Suprapubic skin (tissue), 4 donors: ENCODE measurements at places on chromosomes 3 and 15. TPM values are rescaled to one million over a fixed set of nuclear protein-coding genes. Genes with fewer than 3 reads are reported as not detected.

The CORO2B gene
- 2.7 TPM for total RNA-seq

- no peak for DNase-seq
- H3K4me3 ChIP-seq = no peak overlapping the region
- no peaks in the 10 kb centered on the region for H3K27me3 ChIP-seq
- H3K27ac ChIP-seq = no peak overlapping the region
- H3K4me1 ChIP-seq = no peaks in the 10 kb centered on the region
Measured at GRCh38 chr3:131972550-131972949, 62.3 kb downstream of the CPNE4 start.

The SYNPR gene
- total RNA-seq = not detected

DNA sequence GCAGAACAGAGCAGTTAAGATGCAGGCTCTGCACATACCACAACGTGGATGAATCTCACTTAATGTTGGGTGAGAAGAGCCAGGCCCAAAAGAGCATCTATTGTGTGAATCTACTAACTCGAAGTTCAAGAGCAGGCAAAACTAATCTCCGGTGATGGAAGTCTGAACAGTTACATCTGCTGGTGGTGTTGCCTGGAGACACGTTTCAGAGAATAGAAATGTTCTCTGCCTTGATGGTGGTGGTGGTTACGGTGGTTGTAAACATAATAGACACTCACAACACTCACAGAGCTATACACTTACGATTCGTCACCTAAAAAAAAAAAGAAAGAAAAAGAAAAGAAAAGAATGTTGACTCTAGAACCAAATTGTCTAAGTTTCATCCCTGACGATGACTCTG, 86.8 kb downstream of the LIPC start:
- no peak overlapping the region for H3K4me3 ChIP-seq
- H3K27me3 ChIP-seq = no peaks in the 10 kb centered on the region
- no peak overlapping the region for H3K27ac ChIP-seq
- DNase-seq = no peak

GRCh38 chr3:140216249-140216648, 281.3 kb downstream of the CLSTN2 start:
- H3K4me3 ChIP-seq = no peak overlapping the region
- no peaks in the 10 kb centered on the region for H3K27me3 ChIP-seq
- no peaks in the 10 kb centered on the region for H3K4me1 ChIP-seq
- no peak for DNase-seq
- H3K36me3 ChIP-seq = no peaks in the 10 kb centered on the region
- H3K27ac ChIP-seq = no peak overlapping the region

GRCh38 chr3:69999140-70000027, at the start of gene SAMMSON:
Gene SAMMSON, plus strand, starts transcription at chr3:69999733.
- H3K27ac ChIP-seq = peak within 1 kb of the TSS; percentile 69
- DNase-seq = no peak
- peak within 1 kb of the TSS; percentile 22 for H3K4me3 ChIP-seq
- H3K36me3 ChIP-seq = no peaks in the 10 kb centered on the region
- H3K27me3 ChIP-seq = no peaks in the 10 kb centered on the region
- peaks cover 4% of the 10 kb centered on the region for H3K4me1 ChIP-seq

GRCh38 chr3:158640646-158641045, 3.7 kb upstream of the GFM1 start:
- no peak overlapping the region for H3K27ac ChIP-seq
- H3K4me1 ChIP-seq = peaks cover 13% of the 10 kb centered on the region
- H3K4me3 ChIP-seq = no peak overlapping the region
- DNase-seq = no peak

DNA sequence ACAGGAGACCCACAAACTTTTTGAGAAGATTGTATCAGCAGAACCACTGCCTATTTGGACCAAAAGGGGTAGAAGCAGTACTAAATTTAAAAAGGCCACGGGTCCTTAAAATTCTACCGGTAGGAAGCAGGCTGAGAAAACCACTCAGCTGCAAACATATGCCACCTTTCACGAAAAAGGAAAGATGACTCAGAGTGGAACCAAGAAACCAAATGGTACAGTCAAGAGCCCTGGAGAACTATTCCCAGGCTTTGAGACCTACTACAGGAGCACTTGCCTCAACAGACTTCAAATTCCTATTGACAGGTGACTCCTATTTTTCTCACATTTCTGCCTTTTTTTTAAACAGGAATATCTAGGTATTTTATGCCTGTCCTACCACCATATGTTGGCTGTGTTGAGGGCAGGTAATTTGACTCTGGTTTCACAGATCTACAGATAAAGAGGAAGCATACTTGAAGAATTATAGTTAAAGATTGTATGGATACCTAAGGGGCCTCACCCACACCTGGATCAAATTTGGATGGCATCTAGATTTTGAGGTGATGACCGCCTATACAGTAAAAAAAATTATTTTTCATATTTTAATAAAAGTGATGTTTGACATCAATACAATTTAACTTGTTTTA, 10.1 kb downstream of the GOLIM4 start:
- H3K27ac ChIP-seq = no peak overlapping the region
- no peaks in the 10 kb centered on the region for H3K27me3 ChIP-seq
- H3K4me3 ChIP-seq = no peak overlapping the region
- no peaks in the 10 kb centered on the region for H3K36me3 ChIP-seq
- DNase-seq = no peak

- H3K36me3 ChIP-seq = no peaks in the 10 kb centered on the region
- no peak overlapping the region for H3K4me3 ChIP-seq
- H3K27me3 ChIP-seq = peaks cover 18% of the 10 kb centered on the region
- peaks cover 6% of the 10 kb centered on the region for H3K4me1 ChIP-seq
Measured at GRCh38 chr15:66108483-66109265, 144.9 kb downstream of the MEGF11 start.

- no peak for DNase-seq
- no peaks in the 10 kb centered on the region for H3K27me3 ChIP-seq
- H3K36me3 ChIP-seq = no peaks in the 10 kb centered on the region
Measured at GRCh38 chr3:178170698-178171535, 365.3 kb upstream of the KCNMB2 start.

The ZNF860 gene
- 1.2 TPM for total RNA-seq

DNA sequence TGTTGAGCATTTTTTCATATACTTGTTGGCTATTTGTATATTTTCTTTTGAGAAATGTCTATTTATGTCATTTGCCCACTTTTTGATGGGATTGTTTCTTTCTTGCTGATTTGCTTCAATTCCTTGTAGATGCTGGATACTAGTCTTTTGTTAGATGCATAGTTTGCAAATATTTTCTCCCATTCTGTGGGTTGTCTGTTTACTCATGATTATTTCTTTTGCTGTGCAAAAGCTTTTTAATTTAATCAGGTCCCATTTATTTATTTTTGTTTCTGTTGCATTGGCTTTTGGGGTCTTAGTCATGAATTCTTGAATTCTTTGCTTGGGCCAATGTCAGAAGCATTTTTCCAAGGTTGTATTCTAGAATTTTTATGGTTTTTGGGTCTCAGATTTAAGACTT, 251.7 kb downstream of the WNT5A start:
- H3K4me1 ChIP-seq = no peaks in the 10 kb centered on the region
- H3K27ac ChIP-seq = no peak overlapping the region
- no peak for DNase-seq
- H3K27me3 ChIP-seq = no peaks in the 10 kb centered on the region
- no peaks in the 10 kb centered on the region for H3K36me3 ChIP-seq

DNA sequence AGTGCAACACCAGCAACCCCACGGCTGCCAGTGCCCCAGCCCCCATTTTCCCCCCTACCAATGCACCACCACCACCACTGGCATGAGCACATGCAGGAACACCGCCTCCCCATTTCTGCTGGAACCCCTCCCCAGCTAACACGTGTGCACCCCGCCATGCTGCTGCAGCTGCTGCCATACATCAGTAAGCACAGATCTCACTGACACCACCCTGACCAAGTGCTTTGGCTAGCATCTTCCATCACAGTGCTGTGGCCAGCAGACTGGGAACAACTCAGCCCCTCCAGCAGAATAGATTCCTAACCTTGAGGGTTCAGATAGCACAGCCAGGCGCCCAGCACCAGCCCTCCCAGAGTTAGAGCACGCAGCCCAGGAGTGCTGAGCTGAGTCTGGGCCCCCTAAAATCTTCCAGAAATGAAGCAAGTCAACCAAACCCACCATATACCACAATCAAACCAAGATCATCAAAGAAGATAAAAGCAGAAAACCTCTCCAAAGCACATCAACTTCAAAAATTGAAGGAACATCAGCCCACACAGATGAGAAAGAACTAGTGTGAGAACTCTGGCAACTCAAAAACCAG, 81.2 kb upstream of the CDV3 start:
- H3K36me3 ChIP-seq = no peaks in the 10 kb centered on the region
- H3K27ac ChIP-seq = no peak overlapping the region
- no peak for DNase-seq
- no peak overlapping the region for H3K4me3 ChIP-seq

GRCh38 chr15:26260517-26261133, 397.5 kb upstream of the ATP10A start:
- DNase-seq = no peak
- no peaks in the 10 kb centered on the region for H3K27me3 ChIP-seq
- H3K4me1 ChIP-seq = no peaks in the 10 kb centered on the region
- no peaks in the 10 kb centered on the region for H3K36me3 ChIP-seq
- H3K4me3 ChIP-seq = no peak overlapping the region

- peaks cover 6% of the 10 kb centered on the region for H3K36me3 ChIP-seq
- no peak for DNase-seq
- H3K4me3 ChIP-seq = no peak overlapping the region
- peaks cover 20% of the 10 kb centered on the region for H3K4me1 ChIP-seq
Measured at GRCh38 chr3:134148534-134148933, 102.1 kb downstream of the RYK start.

The FBXW12 gene
- total RNA-seq = not detected

DNA sequence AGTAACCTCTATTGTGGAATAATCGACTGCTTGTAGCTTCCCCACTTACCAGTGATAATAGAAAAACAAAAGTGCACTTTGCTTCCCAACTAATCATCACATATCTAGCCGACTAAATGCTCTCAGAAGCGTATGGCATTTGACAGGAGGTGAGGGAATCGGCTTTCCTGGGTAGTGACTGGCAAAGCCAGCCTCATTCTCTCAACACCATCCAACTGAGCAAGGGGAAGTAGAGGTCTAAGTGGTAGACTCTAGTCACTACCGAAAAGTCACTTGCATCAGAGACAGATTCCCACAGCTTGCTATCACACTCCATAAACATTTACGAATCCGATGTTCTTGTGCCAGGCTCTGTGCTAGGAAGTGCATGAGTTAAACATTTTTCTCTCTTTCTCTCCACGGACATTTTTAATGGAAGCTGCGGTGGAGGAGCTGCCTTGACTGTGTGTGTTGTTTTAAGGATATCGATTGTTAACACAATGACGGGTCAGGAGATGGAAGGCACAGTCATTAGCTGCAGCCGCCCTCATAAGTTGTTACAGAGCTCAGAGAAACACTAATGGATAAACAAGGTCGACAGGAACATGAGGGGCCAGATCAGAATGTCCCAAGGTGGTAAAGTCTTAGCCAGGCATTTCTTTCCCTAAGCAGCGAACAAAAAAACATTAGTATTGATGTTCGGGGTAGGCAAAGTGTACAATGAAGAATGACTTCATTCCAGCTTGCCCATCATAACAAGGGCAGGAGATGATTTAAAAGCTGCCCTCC, 11.9 kb downstream of the ZNF385D start:
- H3K27me3 ChIP-seq = no peaks in the 10 kb centered on the region
- DNase-seq = no peak
- H3K4me3 ChIP-seq = no peak overlapping the region
- H3K27ac ChIP-seq = no peak overlapping the region
- H3K36me3 ChIP-seq = no peaks in the 10 kb centered on the region

DNA sequence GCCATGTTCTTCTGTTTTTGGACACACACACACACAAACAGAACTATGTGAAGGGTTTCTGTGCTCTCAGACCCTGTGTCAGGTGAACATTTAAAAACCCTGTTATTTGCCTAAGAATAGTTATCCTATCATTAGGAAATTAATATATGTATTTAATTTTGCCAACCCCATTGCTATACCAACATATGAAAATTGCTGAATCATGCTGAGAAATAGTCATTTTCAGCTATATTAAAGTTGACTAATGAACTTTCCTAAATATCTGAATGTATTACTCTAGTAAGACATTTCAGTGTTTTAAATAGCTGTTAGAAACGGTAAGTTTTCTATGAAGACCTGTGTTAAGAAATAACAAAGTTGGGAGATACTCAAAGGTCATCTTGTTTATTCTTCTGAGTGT, 596.9 kb upstream of the GRM7 start:
- H3K4me3 ChIP-seq = no peak overlapping the region
- no peak overlapping the region for H3K27ac ChIP-seq
- H3K4me1 ChIP-seq = no peaks in the 10 kb centered on the region

The ZNF35 gene
- 7.6 TPM for total RNA-seq

DNA sequence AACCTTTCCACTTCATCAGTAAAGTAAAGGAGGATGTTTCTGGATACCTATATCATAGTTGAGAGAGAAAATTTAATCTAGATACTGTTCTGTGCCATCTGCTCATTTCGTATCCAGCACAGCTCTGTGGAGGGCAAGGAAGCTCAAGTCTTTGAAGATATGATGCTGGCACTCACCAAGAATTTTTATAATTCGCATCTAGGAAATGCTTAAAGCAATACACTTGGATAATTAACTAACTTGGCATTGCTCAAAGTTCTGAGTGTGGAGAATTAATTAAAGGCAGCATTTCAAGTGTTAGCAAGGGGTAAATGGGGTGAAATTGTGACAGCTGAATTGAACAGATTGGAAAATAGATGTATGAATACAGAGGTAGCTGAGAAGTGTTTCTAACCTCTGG, 213.2 kb downstream of the KCNMB2 start:
- H3K27ac ChIP-seq = no peak overlapping the region
- no peaks in the 10 kb centered on the region for H3K36me3 ChIP-seq
- H3K27me3 ChIP-seq = no peaks in the 10 kb centered on the region
- H3K4me3 ChIP-seq = no peak overlapping the region

DNA sequence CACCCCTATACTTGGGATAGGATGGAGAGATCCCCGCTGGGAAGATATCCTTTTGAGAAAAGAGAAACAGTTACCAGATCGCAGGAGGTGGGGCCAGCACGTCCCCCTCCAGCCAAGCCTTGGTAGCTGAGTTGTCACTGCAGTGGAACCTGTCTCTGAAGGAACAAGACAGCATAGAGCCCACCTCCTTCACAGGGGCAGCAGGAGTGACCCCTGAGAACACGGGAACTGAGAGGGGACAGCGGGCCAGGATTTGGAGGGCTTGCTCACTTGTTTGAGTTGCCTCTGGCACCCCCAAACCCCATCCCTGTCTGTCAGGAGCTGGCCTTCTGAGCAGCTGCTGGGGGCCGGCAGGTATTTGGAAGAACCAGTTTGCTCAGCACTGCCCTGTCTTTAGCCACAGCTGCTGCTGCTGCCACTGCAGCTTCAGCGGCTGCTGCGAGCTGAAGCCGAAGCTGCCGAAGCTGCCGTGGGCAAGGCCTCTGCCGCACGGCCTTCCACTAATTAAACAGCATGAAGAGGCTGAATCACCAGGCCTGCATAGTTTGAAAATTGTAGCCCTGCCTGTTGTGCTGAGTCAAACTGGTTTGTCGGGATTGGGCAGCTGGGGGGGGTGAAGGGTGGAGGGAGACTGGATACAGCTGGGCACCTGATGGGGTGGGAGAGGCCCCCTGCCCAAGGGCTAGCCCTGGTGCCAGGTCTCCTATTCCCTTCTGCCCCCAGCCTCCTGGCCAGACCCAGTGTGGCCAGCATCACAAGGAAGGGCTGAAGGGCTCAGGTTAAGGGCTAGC, 4.0 kb downstream of the EPHB3 start:
- no peak for DNase-seq
- no peaks in the 10 kb centered on the region for H3K36me3 ChIP-seq
- H3K27ac ChIP-seq = peak overlapping the region; percentile 93
- H3K27me3 ChIP-seq = no peaks in the 10 kb centered on the region
- peaks cover 85% of the 10 kb centered on the region for H3K4me1 ChIP-seq
